ENCODE measurements at places on chromosomes 3 and 15.

DNA sequence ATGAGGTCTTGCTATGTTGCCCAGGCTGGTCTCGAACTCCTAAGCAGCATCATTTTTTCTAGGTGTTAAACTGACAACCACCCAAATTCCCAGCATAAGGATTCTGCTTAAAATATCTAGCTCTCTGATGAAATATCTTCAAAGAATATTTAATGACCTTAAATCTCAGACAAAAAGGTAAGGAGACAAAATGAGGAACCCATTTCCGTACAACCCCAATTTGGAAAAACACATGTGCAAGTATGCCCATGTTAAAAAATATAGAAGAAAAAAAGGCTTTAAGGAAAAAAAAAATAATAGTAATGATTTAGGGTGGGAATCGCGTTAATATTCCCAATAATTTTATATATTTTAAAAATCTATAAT is 1.4 kb upstream of the SACM1L start:
- no peak for DNase-seq

DNA sequence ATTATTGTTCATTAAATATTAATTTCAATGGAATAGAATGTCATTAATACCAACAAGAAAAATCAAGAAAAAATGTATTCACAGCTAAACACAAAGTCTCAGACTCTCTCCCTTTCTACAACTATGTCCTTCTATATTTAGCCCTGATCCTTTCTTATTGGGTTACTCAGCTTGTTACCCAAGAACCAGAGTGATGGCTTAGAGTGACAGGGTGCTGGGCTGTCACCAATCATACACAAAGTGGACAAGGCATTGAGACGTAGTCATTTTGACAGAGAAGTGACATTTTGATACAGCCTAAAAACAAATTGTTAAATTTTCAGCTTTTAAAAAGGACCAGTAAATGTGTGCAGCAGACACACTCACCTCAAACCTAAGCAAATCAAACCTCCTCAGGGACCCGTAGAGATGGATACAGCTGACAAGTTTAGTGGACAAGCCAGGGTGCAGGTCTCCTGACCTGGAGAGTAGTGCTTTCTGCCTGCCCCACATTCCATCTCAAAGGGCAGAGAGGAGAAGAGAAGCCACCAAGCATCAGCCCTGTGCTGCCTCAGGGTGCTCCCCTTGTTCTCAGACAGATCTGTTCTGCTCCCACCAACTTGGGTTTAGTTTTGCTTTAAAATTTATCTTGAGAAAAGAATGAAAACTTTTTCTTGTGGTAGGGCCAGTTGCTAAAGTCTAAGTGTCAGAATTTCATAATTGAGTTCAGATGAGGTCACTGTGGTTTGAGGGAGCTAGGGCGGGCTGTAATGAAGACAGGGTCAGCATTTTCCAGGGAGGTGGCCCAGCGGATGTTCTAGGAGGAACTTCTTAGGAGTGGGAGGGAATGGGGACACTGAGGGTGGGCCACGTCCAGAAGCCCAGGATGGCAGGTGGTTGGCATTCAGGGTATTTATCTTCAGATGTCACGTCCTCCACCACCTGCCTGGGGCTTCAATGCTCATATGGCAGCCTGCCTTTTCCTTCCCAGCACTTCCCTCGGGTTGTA is 136.5 kb upstream of the TBL1XR1 start:
- no peak for DNase-seq

DNA sequence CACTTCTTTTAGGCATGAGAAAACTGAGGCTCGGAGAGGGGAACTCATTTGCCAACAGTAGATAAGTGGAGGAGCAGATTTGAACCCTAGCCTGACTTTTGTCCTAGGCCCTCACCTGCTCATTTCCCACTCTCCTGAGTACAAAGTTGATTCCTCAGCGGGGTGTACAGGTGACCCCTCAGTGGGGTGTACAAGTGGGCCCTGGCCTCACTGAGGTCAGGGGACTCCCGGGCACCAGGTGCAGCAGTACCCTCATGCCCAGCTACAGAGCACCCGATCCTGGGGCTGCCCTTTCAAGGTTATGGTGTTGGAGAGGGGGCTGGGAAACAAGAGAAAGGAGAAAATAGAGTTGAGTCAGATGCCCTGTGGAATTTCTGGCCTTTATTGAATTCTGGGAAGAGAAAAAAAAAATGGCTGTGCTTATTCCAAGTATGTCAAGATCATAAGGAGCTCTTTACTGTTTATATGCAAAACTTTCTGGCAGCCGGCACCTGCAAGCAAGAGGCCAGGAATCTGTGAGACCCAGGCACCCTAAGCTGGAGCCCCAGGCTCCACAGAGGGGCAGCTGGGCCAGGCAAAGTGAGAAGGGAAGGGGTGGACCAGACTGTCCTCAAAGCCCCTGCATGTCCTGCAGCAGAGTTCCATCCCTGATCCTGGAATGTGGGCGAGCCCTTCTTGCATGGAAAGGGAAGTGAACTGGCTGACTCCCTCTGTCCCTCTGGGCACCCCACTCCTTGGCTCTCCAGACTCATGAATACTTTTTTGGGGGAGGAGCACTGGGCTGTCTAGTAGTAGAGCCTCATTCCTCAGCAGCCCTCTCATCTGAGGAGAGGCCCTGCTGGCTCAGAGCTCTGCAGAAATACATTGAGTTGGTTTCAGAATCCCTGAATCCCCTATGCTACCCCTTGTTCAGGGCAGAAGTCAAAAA is 43.1 kb downstream of the AMOTL2 start:
- DNase-seq: no peak

GRCh38 chr3:14699643-14700042 is 24.7 kb downstream of the C3orf20 start:
- no peak for DNase-seq

GRCh38 chr3:69746119-69746518 is 6.9 kb downstream of the MITF start:
- DNase-seq: no peak

DNA sequence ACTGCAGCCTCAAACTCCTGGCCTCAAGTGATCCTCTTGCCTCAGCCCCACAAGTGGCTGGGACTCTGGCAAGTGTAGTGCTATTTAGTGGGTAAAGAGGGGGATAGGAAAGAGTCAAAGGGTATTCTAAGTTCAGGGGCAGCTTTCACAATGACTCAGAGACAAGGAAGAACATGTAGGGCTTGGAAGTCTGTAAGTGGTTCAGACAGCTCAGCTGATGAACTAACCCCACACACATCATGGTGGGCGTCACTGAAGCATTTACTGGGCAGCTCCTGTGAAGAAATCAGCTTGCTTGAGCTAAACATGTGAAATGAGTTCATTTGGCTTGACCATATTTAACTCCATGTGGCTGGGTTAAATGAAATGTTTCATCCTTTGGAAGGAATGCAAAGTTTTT is 34.6 kb upstream of the THSD4 start:
- DNase-seq: no peak

DNA sequence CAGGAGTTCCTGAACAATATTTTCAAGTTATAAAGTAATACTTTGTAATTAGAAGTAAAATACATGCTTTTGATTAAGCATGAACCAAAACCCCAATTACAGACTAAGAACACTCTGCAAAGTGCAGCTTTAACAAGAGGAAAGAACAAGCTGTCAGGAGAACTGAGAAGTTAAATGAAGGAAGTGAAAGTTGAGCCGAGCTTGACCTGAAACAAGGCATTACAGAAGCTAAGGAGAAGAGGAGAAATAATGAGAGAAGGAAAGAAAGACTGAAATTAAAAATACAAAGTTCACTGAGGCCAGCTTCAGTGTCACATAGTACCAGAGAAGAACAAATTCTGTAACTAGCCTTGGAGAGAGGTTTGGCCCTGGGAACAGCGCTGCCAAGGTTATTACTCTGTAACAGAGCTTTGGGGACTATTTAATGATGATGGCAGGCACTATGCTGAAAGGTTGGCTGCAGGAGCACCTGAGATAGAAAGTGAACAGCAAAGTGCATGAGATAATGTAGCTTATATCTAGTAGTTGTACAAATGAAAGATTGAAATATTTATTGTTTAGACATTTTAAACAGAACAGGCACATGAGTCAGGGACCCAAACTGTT is 241.9 kb upstream of the PEX5L start:
- no peak for DNase-seq
